Astrocyte of the spinal cord (primary cell): ENCODE measurements at places on chromosomes 12 and 14.
A peak's percentile ranks its signal among the peaks of the same experiment; 100 is the strongest.

- DNase-seq = peak; percentile 2
Observed at GRCh38 chr12:30200864-30201263, 417.1 kb upstream of the TMTC1 start.

DNA sequence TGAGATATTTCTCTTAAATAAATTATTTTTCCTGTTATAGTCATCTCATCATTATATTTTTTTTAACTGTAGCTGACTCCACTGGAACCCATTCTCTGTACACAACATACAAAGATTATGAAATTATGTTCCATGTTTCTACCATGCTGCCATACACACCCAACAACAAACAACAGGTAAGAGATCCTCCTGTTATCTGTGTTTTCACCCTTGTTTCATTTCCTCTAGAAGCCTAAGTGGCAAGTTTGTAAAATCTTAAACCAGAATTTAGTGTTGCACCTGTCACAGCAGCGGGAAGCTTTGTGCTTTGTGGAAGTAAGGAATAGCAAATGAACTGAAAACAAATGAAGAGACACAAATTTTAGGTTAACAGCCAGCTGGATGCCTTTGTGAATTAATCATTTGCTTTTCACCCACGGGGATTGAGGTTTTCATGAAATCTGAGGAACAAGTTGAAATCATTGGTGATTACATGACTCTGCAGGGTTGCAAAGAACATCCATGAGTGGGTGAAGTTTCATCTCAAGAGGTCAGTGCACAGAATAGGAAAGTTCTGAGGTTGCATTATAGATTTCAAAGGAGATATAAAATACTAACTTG, 273.9 kb upstream of the RGS6 start:
- DNase-seq = peak; percentile 31

- no peak for DNase-seq
Observed at GRCh38 chr12:117501076-117501869, 139.8 kb upstream of the NOS1 start.

DNA sequence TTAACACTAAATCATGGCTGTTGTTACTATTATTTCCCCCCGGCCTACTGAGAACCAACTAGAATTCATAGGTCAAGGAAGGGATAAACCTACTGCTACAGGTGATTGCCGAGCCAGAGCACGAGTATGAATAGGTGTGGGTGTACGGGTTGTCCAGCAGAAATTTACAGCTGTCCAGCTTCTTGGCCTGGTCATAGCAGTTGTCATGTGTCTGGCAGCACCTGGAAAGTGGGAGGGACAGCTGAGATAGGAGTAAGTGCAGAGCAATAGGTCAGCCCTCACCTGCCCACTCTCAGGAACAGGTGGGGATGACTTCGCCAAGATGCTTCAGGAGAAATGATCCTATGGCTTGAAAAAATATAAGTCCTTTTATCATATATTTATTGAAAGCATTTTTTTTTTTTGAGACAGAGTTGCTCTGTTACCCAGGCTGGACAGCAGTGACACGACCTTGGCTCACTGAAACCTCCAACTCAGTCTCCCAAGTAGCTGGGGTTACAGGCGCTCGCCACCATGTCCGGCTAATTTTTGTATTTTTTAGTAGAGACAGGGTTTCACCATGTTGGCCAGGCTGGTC, 2.6 kb downstream of the PLA2G1B start:
- no peak for DNase-seq

DNA sequence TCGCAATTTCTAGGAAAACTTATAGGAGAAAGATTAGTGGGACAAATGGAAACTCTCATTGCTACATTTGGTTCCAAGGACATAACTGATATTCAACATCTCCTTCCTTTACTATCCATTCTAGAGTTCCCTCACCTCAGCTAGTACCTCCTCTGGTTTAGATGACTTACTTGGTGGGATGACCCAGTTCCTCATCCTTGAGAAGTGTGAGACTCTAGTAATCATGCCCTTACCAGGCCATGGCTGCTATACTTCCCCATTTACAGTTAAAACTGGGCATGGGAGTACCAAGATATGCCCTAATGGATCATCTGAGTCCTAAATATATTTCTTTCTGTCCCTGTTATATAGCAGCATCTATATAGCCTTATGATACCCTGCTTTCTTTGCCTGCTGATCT, 58.1 kb downstream of the IFT81 start:
- DNase-seq = no peak

DNA sequence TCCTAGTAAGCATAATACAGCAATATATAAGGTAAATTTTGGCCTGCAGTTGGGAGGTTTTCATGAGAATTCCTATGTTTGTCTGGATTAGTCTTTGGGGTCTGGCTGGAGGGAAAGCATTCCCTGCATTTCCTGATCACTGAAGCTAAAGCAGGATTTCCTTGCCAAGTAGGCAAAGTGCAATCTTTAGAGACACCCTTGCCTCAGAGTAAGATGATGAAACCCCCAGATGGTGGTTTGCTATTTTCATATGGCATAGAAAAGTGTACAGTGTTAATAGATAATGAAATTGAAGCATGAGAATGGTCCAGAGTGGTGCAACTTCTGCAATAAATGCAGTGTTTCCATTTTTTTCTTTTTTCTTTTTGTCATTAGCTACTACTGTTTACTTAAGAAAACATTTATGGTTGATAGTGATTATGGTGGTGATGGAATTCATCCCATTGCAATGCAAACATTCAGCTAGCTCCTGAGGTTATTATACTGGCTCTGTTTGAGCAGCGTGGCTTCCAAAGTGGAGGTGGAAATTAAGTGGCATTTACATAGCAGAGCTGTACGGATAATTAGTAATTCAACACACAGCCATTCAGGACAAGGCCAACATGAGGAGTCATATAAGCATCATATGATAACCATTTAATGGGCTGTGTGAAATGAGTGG, 276.3 kb downstream of the DUSP6 start:
- DNase-seq = no peak

DNA sequence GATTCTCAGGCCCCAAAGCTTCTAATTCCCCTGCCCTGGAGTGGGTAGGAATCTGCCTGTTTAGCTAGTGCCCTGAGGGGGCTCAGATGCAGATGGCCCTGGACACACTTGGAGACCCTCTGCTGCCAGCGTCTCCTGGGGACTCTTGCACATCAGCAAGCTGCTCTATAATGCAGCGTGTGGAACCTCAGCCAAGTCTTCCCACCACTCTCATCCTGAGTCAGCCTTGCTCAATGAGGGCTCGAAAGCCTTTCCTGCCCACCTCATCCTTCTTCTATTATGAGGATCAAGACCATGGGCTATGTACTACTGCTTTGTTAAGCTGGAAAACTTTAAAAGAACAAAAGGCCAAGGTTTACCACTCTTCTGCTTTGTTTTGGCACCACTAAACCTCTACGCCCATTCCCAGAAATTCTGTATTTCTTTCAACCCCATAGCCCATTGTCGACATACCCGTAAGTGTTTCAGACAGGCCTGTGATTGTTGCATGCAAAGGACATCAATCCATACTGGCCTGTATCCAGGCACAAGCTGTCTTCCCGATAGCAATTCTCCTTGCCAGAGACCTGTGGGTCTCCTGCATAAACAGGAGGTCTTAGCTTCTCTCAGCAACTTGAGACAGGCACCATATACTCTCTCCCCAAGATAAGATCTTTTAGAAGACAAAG, 246.9 kb downstream of the DPF3 start:
- peak; percentile 93 for DNase-seq
